Activated naive CD8-positive, alpha-beta T cell treated with anti-CD3 and anti-CD28 coated beads, Interleukin-2, amount 50 U/mL, for 24 hours (primary cell): ENCODE measurements at places on chromosomes 6 and 20.
A peak's percentile ranks its signal among the peaks of the same experiment; 100 is the strongest.

GRCh38 chr20:43448748-43449535, 8.8 kb upstream of the SRSF6 start:
- no peak overlapping the region for H3K27ac ChIP-seq
- peaks cover 39% of the 10 kb centered on the region for H3K27me3 ChIP-seq
- no peaks in the 10 kb centered on the region for H3K36me3 ChIP-seq

DNA sequence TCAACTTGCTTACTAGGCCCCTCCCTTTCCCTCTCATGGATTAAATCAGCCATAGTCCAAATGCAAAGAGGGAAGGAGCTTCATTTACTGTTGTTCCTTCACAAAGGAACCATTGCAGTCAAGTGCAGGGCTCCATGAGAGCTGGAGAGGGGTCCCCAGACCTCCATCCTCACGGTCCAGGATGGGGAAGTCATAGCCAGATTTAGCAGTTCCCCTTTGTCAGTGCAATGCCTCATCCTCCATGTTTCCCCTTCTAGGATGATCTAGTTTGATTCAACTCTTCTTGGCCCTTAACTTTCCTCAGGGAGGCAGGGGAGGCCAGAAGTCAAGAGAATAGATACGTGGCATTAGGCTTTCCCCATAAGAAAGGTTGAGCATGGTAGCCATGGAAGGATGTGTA, 66.5 kb upstream of the FUCA2 start:
- H3K27ac ChIP-seq, result no peak overlapping the region
- no peak for DNase-seq
- no peaks in the 10 kb centered on the region for H3K36me3 ChIP-seq
- peaks cover 3% of the 10 kb centered on the region for H3K4me1 ChIP-seq
- no peak overlapping the region for H3K4me3 ChIP-seq

- H3K4me1 ChIP-seq, result peaks cover 6% of the 10 kb centered on the region
- H3K27me3 ChIP-seq, result no peaks in the 10 kb centered on the region
- no peak overlapping the region for H3K27ac ChIP-seq
- no peak for DNase-seq
- H3K36me3 ChIP-seq, result no peaks in the 10 kb centered on the region
Observed at GRCh38 chr6:6892744-6893583, 214.8 kb upstream of the RREB1 start.

DNA sequence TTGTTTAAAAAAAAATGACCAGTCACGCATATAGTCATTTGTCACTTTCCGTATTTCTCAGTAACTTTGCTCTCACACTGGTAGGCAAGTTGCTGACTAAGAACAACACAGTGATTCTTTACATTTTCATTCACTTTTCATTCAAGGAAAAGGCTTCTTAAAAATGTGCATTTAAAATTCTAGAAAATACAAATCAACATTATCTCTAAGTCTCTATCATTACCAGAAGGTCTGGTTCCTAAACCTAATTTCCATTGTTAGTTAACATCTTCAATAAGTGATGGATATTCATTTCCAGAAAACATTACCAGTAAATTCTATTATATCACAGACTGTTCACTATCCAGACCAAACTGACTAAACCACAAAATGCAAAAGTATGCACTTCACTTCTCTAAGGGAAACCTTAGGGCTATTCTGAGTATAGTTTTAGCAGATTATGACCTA, 115.3 kb downstream of the AHI1 start:
- H3K4me1 ChIP-seq, result peaks cover 3% of the 10 kb centered on the region
- H3K4me3 ChIP-seq, result no peak overlapping the region
- no peak overlapping the region for H3K27ac ChIP-seq

DNA sequence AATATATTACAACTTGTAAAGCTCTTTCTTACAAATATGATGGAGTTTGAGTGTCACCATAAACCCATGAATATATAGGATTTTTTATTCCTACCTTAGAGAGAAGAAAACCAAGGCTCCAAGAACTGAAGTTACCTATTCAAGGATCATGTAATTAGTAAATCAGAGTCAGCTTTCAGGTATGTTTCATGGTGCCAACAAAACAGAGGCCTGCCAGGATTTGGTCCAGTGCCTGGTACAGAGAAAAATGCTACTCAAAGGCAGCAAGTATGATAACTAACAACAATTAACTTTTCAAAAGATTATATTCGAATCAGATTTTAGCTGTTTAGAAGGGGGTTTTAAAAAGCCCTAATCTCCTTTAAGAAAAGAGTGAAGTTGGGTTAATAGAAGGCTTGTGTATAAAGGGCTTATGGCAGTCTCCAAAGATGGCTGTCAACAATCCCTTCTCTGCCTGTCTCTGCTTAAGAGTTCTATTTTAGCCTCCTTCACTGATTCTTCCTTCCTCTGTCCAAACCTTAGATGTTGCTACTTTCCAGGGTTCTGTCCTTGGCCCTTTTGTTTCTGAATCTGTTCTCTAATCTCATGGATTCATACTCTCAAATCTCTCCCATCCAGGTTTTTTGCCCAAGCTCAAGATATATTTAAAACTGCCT, 7.8 kb downstream of the MAP3K7 start:
- no peak for DNase-seq
- H3K4me1 ChIP-seq, result peaks cover 31% of the 10 kb centered on the region
- no peak overlapping the region for H3K27ac ChIP-seq

DNA sequence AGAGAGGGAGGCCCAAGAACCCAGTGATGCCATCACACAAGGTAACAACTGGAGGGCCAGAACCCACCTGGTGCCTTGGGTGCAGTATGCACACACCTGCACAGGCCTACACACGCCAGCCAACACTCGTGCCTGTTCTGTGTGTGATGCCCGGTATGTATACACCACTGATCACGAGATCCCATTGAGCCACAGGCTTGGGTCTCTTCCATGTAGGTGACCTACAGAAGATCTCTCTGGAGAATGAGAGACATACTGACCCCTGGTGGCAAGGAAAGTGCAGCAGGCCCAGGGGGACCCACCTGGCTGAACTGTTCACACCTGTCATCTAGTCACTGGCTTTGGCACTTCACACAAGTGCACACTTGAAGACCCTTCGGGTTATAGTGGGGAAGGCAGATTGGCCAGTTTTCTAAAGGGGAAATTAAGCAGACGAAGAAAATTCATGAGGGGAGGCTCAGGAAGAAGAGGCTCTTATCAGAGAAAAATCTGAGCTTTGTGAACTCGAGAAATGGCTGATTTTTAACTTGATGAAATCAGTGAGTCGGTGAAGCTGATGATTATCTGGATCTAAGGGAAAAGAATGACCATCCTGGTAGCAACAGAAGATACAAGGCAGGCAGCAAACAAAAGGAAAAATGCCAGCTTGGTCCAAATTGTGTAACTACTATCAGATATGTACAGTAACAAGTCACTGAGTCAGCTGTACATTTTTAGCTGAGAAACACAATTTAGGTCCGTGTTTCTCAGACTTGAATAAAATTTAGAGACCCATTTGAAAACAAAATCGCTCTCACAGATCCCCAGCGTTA, 69.1 kb upstream of the PBOV1 start:
- no peaks in the 10 kb centered on the region for H3K36me3 ChIP-seq
- H3K27ac ChIP-seq, result no peak overlapping the region
- H3K4me3 ChIP-seq, result no peak overlapping the region
- DNase-seq, result peak; percentile 44
- no peaks in the 10 kb centered on the region for H3K27me3 ChIP-seq

DNA sequence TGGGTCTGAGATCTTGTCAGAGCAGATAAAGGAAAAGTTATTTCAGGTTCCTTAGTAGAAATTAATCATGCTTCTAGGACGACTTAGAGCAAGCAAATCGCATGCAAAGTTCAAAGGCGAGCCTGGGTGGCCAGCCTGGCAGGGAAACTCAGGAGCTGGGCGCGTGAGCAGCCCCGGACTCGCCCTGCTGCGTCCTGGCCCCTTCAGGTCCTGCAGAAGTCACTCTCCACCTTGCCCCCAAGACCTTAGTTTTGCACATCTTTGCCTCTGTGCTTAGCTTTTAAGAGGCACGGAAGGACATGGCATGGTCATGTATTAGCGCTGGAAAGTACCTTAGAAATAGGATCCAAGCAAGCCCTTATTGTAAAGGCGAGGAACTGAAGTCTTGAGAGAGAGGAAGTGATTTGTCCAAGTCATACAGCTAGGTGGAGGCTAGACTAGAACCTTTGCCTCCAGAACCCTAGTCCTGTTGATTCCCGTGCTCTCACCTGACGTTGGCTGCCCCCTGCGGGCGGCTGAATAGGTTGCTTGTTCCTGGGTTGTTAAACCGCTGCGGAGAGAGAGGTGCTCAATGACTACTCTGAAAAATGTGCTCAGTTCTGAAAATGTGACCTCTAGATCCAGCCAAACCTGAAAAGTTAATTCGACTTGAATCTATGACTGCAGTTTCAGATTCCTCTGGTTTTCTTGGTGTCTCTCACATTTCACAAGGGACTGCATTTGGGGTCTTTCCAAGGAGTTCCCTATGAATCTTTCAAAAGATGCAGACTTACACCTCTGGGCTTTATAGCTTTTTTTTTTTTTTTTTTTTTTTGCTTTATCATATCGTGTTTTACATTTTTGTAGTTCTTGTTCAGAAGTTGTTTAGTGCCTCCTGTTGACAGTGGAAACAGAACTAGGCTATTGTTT, 2.7 kb downstream of the MYB start:
- peaks cover 26% of the 10 kb centered on the region for H3K36me3 ChIP-seq
- no peaks in the 10 kb centered on the region for H3K27me3 ChIP-seq
- H3K4me1 ChIP-seq, result peaks cover 42% of the 10 kb centered on the region
- peak; percentile 79 for DNase-seq

- H3K27me3 ChIP-seq, result peaks cover under 1% of the 10 kb centered on the region
- no peaks in the 10 kb centered on the region for H3K36me3 ChIP-seq
- H3K4me1 ChIP-seq, result peaks cover 5% of the 10 kb centered on the region
Observed at GRCh38 chr20:43514648-43514999, 7.1 kb downstream of the L3MBTL1 start.

DNA sequence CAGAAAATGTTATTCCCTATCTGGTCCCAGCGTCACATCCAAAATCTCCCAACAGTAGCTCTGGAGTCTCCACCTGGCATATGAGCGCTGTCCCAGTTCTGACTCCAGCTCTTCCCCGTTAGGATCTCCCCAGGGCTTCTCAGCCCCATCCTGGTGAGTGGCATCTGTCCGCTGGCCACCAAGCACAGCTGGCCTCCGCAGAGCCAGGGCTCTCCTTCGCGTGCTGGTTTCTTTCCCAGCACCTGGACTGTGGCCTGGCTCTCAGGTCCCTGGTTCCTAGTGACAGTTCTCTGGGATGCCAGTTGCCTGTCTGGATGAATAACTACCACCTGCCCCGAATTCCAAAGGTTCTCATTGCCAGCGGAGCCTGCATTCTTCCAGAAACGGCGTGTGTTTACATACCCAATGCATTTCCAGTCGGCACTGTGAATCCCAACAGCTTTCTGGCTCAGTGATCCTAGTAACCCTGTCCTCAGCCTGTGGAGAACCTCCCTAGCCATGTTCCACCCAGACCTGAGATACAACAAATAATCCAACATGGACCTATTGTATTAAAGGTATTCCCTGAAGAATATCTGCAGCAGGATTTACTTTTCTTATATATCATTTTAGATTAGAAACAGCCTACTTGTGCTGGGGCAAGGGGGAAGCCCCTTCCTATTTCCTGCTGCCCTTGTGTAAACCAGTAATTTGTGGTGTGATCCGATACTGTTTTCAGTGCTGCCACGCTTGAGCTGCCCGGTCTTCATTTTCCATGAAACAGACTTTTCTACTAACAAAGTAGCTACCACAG, 69.9 kb upstream of the PDE10A start:
- H3K36me3 ChIP-seq, result no peaks in the 10 kb centered on the region
- no peak overlapping the region for H3K4me3 ChIP-seq
- DNase-seq, result no peak
- peaks cover 7% of the 10 kb centered on the region for H3K27me3 ChIP-seq
- H3K27ac ChIP-seq, result no peak overlapping the region

DNA sequence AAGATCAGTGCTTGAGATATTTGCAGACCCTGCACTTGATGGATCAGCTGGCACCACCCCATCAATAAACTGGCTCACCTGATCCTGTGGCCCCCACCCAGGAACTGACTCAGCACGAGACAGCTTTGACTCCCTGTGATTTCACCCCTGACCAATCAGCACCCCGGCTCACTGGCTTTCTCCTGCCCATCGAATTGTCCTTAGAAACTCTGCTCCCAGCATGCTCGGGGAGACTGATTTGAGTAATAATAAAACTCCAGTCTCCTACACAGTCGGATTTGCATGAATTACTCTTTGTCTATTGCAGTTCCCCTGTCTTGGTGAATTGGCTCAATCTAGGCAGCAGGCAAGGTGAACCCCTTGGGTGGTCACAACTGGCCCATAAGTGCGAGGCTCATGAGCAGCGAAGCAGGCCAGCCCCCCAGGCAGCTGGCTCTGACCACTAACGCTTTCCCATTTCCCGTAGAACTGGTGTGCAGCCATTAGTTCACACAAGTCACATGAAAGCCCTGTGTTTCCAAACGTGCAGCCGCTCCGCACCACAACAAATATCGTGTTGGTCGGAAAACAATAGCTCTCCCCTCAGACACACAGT, 79.6 kb downstream of the RSPH3 start:
- no peak overlapping the region for H3K27ac ChIP-seq
- no peak for DNase-seq
- H3K36me3 ChIP-seq, result no peaks in the 10 kb centered on the region
- H3K27me3 ChIP-seq, result no peaks in the 10 kb centered on the region

DNA sequence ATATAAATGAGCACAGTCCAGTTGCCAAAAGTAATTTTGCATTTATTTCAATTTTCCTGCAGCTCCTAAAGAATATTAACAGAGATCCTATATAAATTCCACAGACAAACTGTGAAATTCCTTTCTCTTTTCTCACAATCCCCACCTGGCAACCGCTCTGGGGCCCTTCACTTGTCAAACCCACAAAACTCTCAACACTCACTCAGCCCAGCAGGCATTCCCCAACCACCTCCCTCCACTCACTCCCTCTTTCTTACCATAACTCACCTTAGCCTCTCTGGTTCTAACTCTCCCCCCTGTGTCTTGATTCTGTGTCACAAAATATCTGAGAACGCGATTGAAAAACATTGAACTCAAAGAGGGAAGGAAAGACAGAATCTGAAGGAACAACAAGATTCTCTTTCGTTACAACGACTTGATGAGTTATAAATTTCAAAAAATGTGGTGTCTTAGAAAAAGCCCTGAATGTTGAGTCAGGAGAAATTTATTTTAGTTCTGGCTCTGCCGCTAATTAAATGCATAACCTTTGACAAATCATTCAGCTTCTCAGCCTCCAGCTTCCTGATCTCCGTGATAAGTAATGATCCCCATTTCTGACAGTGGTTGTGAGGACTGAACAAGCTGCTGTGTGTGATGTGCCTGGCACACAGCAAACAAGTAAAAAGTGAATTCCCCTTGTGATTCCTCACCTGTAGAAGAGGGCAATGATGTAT, 87.9 kb downstream of the UNC5CL start:
- H3K36me3 ChIP-seq, result no peaks in the 10 kb centered on the region
- no peak overlapping the region for H3K4me3 ChIP-seq
- H3K27me3 ChIP-seq, result peaks cover 10% of the 10 kb centered on the region
- no peaks in the 10 kb centered on the region for H3K4me1 ChIP-seq
- DNase-seq, result no peak
